ENCODE measurements at places on chromosomes 16 and 17. TPM values are rescaled to one million over a fixed set of nuclear protein-coding genes. Genes with fewer than 3 reads are reported as not detected.
A peak's percentile ranks its signal among the peaks of the same experiment; 100 is the strongest.

The DLX4 gene
- total RNA-seq, result not detected

GRCh38 chr16:47486856-47487255, 25.7 kb downstream of the PHKB start:
- H3K4me3 ChIP-seq, result no peak overlapping the region
- H3K27ac ChIP-seq, result no peak overlapping the region
- no peaks in the 10 kb centered on the region for H3K27me3 ChIP-seq
- no peak for DNase-seq

GRCh38 chr17:57523926-57524632, 221.0 kb downstream of the CCDC182 start:
- H3K27ac ChIP-seq, result no peak overlapping the region
- H3K4me1 ChIP-seq, result peaks cover 3% of the 10 kb centered on the region
- H3K4me3 ChIP-seq, result no peak overlapping the region
- H3K27me3 ChIP-seq, result no peaks in the 10 kb centered on the region
- no peaks in the 10 kb centered on the region for H3K36me3 ChIP-seq

- no peaks in the 10 kb centered on the region for H3K27me3 ChIP-seq
These were observed 46.5 kb downstream of the MAPT start for GRCh38 chr17:45940826-45941225.

GRCh38 chr17:40664582-40665333, at the start of gene KRT222:
KRT222 (minus strand) TSS chr17:40665177; CDS start chr17:40665099, 78 bp downstream.
- no peak within 1 kb of the TSS for H3K4me3 ChIP-seq
- no peaks in the 10 kb centered on the region for H3K36me3 ChIP-seq
- H3K4me1 ChIP-seq, result no peaks in the 10 kb centered on the region
- no peak within 1 kb of the TSS for H3K27ac ChIP-seq
- H3K27me3 ChIP-seq, result no peaks in the 10 kb centered on the region
- DNase-seq, result no peak

The CTRB1 gene
- total RNA-seq, result 24.3 TPM

- DNase-seq, result peak; percentile 85
- H3K4me3 ChIP-seq, result no peak overlapping the region
- no peak overlapping the region for H3K27ac ChIP-seq
- H3K27me3 ChIP-seq, result no peaks in the 10 kb centered on the region
- H3K4me1 ChIP-seq, result no peaks in the 10 kb centered on the region
These were observed 22.2 kb upstream of the PEMT start for GRCh38 chr17:17613708-17614114.

DNA sequence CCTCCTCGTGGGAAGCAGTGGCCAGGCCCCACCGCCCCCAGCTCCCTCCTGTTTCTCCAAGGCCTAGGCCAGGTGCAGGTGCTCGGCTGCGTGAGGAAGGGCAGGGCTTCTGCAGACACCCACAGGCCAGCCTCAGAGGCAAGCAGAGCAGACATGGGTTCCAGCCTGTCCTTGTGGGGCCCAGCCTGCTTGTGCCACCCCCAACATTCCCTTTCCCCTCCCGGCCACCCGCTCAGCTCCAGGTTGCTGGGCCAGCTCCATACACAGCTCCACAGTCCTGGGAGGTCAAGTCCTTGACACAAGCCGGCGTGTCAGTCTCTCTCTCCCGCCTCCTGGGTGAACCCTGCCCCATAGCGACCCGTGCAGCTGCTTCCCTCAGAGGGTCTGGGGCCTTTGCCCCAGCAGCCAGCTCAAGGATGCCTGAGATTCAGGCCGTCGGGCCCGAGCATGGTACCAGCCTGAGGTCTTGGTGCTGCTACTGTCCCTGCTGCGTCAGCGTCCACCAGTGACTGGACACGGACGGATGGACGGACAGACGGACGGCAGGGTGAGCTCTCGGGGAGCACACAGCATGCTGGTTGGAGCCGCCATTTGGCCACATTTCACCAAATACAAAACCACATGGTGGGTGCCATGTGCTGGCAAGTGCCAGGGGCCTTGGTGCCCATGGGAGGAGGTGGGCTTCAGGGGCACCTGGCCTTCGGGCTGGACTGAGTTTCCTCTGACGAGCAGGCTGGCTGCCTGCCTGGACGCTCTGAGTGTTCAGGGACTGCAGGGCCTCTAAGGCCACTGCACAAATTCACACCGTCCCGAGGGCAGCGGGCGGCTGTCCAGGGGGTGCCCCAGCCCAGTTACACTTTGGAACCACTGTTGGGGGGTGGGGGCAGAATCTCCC, 8.0 kb downstream of the SECTM1 start:
- peaks cover 5% of the 10 kb centered on the region for H3K4me1 ChIP-seq
- H3K27me3 ChIP-seq, result peaks cover 49% of the 10 kb centered on the region
- H3K4me3 ChIP-seq, result no peak overlapping the region
- no peaks in the 10 kb centered on the region for H3K36me3 ChIP-seq

- DNase-seq, result no peak
- no peak overlapping the region for H3K4me3 ChIP-seq
- H3K36me3 ChIP-seq, result no peaks in the 10 kb centered on the region
- no peaks in the 10 kb centered on the region for H3K27me3 ChIP-seq
- no peaks in the 10 kb centered on the region for H3K4me1 ChIP-seq
These were observed 137.7 kb downstream of the RBFOX1 start for GRCh38 chr16:7470344-7470743.

The TMEM88 gene
- total RNA-seq, result 25.1 TPM

The NOL11 gene
- 32.9 TPM for total RNA-seq

The CACNG1 gene
- total RNA-seq, result not detected

GRCh38 chr16:3846595-3847091, 33.9 kb downstream of the CREBBP start:
- H3K27me3 ChIP-seq, result no peaks in the 10 kb centered on the region
- peaks cover 18% of the 10 kb centered on the region for H3K36me3 ChIP-seq
- peaks cover 10% of the 10 kb centered on the region for H3K4me1 ChIP-seq
- H3K4me3 ChIP-seq, result no peak overlapping the region
- H3K27ac ChIP-seq, result no peak overlapping the region

DNA sequence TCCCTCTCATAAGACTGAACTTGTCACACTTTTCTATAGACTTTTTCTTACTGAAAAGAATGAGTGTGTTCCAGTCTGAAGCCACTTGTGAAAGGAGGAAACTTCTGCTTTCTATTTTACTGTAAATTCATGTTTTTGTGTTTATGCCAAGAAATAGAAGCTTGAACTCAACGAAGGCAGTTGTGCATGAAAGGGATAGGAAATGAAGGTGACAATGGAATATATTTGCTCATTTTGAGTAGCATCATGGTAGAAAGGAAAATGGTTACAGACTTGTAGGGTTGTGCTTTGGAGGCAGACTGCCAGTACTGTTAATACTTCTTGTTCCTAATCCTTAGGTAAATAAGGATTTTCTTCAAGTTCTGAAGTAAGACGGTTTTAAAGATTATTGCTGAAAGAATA, 8.1 kb downstream of the CLTC start:
- no peak for DNase-seq
- peak overlapping the region; percentile 2 for H3K27ac ChIP-seq
- H3K36me3 ChIP-seq, result no peaks in the 10 kb centered on the region

- peak; percentile 63 for DNase-seq
- no peak overlapping the region for H3K27ac ChIP-seq
- H3K4me1 ChIP-seq, result peaks cover 49% of the 10 kb centered on the region
- peak overlapping the region; percentile 55 for H3K4me3 ChIP-seq
These were observed 835 bp downstream of the NME4 start for GRCh38 chr16:397736-398332.

GRCh38 chr17:681738-682529, 32.7 kb downstream of the VPS53 start:
- peaks cover 5% of the 10 kb centered on the region for H3K4me1 ChIP-seq
- no peak overlapping the region for H3K27ac ChIP-seq
- H3K4me3 ChIP-seq, result no peak overlapping the region
- DNase-seq, result no peak
- H3K36me3 ChIP-seq, result no peaks in the 10 kb centered on the region
- H3K27me3 ChIP-seq, result no peaks in the 10 kb centered on the region

- H3K36me3 ChIP-seq, result no peaks in the 10 kb centered on the region
- no peaks in the 10 kb centered on the region for H3K27me3 ChIP-seq
- peak overlapping the region; percentile 77 for H3K4me3 ChIP-seq
- H3K4me1 ChIP-seq, result no peaks in the 10 kb centered on the region
These were observed 850 bp downstream of the GINS3 start for GRCh38 chr16:58393138-58393504.

The PTX4 gene
- total RNA-seq, result not detected

The GNGT2 gene
- not detected for total RNA-seq

Measured in tibial nerve (tissue), 4 donors.